ENCODE measurements at places on chromosomes 6 and 20. TPM values are rescaled to one million over a fixed set of nuclear protein-coding genes. Genes with fewer than 3 reads are reported as not detected.

DNA sequence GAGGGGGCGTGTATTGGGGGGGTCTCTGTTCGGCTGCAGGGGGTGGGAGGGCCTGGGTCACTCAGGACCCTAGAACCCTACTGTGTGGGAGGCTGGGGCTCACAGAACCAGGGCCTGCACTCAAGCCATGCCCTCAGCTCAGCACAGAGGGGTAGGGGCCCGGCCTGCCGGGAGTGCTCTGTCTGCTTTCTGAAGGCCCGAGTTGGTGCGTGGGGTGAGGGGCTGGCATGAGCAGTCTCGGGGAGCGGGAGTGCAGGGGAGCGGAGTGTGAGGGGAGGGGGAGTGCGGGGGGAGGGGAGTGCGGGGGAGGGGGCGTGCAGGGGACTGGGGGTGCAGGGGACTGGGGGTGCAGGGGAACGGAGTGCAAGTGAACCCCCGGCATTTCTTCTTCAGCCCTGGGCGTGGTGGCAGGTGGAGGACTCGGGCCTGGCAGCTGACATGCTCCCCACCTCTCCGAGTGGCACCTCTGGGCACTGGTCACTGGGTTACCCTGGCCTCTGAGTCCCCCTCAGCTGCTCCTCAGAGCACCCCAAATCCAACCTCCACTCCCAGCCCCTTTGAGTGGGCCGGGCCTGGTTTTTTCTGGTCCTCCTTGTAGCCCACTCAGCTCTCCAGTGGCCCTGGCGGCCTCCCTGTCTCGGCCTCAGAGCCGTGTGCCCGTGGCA lies 1.0 kb downstream of the COL20A1 start:
- H3K27ac ChIP-seq, result no peak overlapping the region
- DNase-seq, result no peak
- peaks cover 1% of the 10 kb centered on the region for H3K4me1 ChIP-seq
- no peak overlapping the region for H3K4me3 ChIP-seq
- H3K36me3 ChIP-seq, result no peaks in the 10 kb centered on the region

GRCh38 chr6:76790881-76791280 lies 672.4 kb downstream of the HTR1B start:
- H3K36me3 ChIP-seq, result no peaks in the 10 kb centered on the region
- H3K27ac ChIP-seq, result no peak overlapping the region
- DNase-seq, result no peak
- H3K4me3 ChIP-seq, result no peak overlapping the region
- H3K4me1 ChIP-seq, result no peaks in the 10 kb centered on the region

DNA sequence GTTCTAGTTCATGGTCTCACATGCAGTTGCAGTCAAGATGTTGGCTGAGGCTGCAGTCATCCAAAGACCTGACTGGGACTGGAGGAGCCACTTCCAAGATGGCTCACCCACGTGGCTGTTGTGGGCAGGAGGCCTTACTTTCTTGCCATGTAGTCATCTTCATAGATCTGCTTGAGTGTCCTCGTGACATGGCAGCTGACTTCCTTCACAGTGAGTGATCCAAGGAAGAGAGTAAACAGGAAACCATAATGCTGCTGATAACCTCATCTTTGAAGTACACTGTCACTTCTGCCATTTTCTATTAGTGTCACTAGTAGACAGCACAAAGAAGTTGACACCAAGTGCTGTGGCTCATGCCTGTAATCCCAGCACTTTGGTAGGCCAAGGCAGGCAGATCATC lies 40.1 kb upstream of the AKIRIN2 start:
- H3K27ac ChIP-seq, result no peak overlapping the region
- H3K27me3 ChIP-seq, result no peaks in the 10 kb centered on the region
- DNase-seq, result peak; percentile 76
- H3K4me1 ChIP-seq, result peaks cover 26% of the 10 kb centered on the region
- no peak overlapping the region for H3K4me3 ChIP-seq

DNA sequence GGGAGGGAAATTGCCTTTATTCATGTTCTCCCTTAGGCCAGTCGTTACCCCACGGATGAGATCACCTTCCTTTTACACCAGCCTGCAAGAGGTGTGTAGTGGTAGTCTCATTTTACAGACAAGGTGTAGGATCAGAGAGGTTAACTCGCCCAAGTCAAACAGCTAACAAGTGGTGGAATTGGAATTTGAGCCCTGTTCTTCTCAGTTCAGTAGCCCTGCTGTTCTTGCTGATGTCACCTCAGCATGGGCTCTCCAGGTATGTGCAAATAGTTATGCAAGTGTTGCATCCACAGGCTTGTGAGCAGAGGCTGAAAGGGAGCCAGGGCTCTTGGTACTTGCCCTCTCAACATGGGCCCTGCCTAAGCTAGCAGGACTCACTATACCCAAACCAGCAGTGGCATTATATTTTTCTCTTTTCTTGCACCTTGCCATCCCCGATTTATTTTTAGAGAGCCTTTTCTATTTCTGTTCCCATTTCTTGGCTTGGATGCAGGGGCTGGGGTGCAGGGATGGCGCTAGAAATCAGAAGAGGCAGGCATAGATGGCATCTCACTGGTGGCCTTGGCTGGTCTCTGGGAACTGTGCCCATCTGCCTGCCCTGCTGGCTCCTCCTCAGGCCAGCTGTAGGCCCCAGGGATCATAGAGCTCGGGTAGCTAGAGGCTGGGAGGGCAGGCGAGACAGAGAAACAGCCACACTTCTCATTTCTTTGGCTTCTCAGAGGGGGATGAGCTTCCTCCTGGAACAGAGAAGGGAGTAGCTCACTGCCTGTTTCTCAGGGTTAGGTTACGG lies 18.2 kb downstream of the PPARD start:
- H3K4me1 ChIP-seq, result peaks cover 40% of the 10 kb centered on the region
- no peak overlapping the region for H3K4me3 ChIP-seq
- no peaks in the 10 kb centered on the region for H3K27me3 ChIP-seq

GRCh38 chr6:148239801-148240460 lies 102.7 kb upstream of the SASH1 start:
- H3K36me3 ChIP-seq, result no peaks in the 10 kb centered on the region
- H3K4me3 ChIP-seq, result no peak overlapping the region
- H3K27me3 ChIP-seq, result peaks cover 22% of the 10 kb centered on the region

- no peaks in the 10 kb centered on the region for H3K27me3 ChIP-seq
- H3K36me3 ChIP-seq, result peaks cover 12% of the 10 kb centered on the region
- peak overlapping the region; percentile 59 for H3K4me3 ChIP-seq
- peaks cover 82% of the 10 kb centered on the region for H3K4me1 ChIP-seq
- H3K27ac ChIP-seq, result peak overlapping the region; percentile 97
- DNase-seq, result no peak
Measured at GRCh38 chr6:149336609-149336928, 19.1 kb downstream of the TAB2 start.

DNA sequence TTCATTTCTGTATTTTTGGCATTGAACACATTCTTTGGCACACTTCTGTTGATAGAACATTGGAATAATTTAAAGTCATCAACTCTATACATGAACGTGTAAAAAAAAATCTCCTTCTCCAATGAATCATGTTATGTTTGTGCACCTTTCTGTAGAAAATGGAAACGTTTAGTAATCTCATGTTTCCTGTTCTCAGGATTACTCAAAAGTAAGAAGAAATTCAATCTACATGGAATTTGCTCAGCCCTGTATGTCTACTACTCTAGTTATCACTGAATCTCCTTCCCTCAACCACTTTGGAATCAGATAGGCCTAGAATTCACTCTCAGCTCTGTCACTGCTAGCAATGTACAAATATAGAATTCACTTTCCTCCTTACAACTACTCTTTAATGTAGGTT lies 103.6 kb downstream of the COL21A1 start:
- no peaks in the 10 kb centered on the region for H3K4me1 ChIP-seq
- no peak overlapping the region for H3K27ac ChIP-seq
- H3K27me3 ChIP-seq, result no peaks in the 10 kb centered on the region
- no peak overlapping the region for H3K4me3 ChIP-seq
- no peaks in the 10 kb centered on the region for H3K36me3 ChIP-seq

CAGE1 gene
- 0.25 TPM for total RNA-seq

PACSIN1 gene
- 0.07 TPM for total RNA-seq

IP6K3 gene
- not detected for total RNA-seq

TFAP2B gene
- not detected for total RNA-seq

ADGB gene
- total RNA-seq, result not detected

Data from activated naive CD4-positive, alpha-beta T cell treated with anti-CD3 and anti-CD28 coated beads for 36 hours (primary cell).